ENCODE measurements at places on chromosomes 2 and 18. TPM values are rescaled to one million over a fixed set of nuclear protein-coding genes. Genes with fewer than 3 reads are reported as not detected.
A peak's percentile ranks its signal among the peaks of the same experiment; 100 is the strongest.

The UGT1A5 gene
- total RNA-seq = not detected

DNA sequence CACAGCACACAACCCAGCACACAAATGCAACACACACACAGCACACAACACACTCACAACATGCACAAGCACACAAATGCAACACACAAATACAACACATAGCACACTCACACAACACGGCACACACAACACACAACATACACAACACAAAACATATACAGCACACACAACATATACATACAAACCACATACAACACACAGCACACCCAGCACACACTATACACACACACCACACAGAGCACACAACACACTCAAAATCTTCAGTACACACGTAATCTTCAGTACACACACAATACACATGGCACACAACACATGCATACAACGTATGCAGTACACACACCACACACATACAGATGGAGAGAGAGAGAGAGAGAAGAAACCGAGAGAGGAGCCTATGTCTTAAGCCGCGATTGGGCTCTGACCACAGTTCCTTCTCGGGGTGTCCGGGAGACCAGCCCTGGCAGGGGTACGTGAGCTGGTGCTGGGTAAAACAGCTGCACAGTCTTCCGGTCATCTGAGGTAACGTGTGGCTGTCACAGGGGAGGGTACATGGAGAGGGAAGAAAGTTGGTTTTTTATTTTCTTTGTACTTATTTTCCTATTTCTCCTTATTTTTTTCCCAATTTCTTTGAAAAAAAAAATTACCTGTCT, 25.1 kb downstream of the POU3F3 start:
- no peak for DNase-seq

- DNase-seq = no peak
Measured at GRCh38 chr2:239292959-239293774, 107.7 kb downstream of the HDAC4 start.

DNA sequence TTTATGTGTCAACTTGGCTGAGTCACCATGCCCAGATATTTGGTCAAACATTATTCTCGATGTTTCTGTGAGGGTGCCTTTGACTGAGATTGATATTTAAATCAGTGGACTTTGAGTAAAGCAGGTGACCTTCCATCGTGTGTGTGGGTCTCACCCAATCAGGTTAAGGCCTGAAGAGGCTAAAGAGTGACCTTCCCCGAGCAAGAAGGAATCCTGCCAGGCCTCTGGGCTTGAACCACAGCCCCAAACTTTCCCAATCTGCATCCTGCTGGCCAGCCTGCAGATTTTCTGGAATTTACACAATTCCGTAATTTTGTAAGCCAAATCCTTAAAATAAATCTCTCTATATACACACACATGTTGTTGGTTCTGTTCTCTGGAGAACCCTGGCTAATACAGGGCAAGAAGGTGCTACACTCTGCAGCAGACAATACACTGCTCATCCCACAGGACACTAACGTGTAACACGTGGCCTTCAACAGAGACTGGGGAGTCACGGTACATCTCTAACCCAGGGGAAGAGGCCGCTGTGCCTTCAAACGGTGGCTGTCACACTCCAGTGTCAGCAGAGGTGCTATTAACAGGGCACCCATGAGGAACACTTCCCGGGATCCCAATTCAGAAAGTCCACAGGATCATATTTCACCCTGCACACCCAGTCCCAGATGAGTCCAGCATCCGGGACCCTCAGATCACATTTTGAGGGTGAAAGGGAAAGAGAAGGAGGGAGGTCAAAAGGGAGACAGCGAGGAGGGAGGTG, 113.1 kb upstream of the ID2 start:
- DNase-seq = no peak

DNA sequence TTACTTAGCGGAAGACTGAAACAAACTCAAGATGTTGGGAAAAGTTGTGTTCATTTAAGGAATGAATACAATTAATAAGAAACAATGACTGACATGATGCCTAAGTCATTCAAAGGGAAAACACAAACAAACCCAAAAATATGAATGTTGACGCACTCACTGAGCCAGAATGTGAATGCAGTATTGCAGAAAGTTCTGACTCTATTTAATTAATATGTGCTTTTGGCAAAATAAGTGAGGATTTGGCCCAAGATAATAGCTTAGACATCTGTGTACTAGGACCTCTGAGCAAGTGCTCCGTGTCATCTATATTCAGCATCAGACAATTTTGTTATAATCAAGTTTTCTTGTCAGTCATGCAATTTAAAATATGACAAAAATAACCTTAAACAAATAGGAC, 1138.8 kb upstream of the NXPH2 start:
- no peak for DNase-seq

DNA sequence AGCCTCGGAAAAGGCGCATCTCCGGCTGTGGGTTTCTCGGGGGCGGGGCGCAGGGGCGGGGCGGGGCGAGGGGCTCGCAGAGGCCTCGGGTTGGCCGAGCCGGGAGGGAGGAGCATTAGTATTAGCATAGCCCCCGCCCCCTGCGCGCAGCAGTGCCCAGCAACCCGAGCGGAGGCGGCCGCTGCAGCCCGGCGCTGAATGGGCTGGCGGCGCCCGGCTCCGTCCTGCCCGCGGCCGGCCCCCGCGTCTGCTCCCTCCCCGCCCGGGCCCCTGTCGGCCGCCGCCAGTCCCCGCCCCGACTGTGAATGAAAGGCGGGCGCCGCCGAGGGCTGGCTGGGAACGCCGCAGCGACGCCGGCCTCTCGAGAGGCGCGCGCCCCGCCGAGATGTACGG, at the start of gene EFR3B:
EFR3B (plus strand) TSS at position 149 of the 393 bp plus-strand sequence; CDS start at position 386, 237 bp downstream.
- DNase-seq = peak; percentile 96

The PNKD gene
- total RNA-seq = 40.8 TPM

DNA sequence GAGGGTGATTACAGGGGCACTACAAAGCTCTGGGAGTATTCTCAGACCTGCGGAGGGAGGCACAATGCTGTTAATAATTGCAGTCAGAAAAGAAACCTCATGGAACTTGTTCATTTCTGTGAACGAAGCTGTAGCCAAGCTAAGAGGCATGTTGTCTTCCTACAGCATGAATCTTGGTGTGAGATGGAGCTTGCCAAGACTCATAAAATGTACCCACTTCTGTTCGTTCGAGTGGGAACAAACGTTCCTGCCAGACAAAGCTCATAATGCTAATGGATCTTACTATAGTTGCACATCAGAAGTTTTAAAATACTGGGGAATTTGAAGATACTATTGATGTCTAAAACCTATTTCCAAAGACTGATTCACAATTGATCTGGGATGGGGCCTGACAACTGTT, 489.1 kb downstream of the ZEB2 start:
- no peak for DNase-seq

- no peak for DNase-seq
Measured at GRCh38 chr18:43994381-43994780, 686.3 kb upstream of the SETBP1 start.

GRCh38 chr18:27735117-27735516, 441.8 kb downstream of the CDH2 start:
- DNase-seq = no peak

- no peak for DNase-seq
Measured at GRCh38 chr2:76281156-76281841, 570.6 kb upstream of the GCFC2 start.
